ENCODE measurements at places on chromosomes 7 and 10. TPM values are rescaled to one million over a fixed set of nuclear protein-coding genes. Genes with fewer than 3 reads are reported as not detected.

Gene PAPOLB
- not detected for total RNA-seq

Gene IFRD1
- 31.8 TPM for total RNA-seq

Gene CNPY1
- not detected for total RNA-seq

Gene GDF10
- not detected for total RNA-seq

Gene ENKUR
- 0.39 TPM for total RNA-seq

Gene PRTFDC1
- total RNA-seq, result 9.4 TPM

Gene SCRN1
- total RNA-seq, result 68.2 TPM

Gene GARIN1A
- total RNA-seq, result 0.07 TPM

Gene SLC39A12
- not detected for total RNA-seq

Gene SEMA4G
- total RNA-seq, result 0.84 TPM

Gene DNAH11
- total RNA-seq, result 4.6 TPM

Gene SP8
- not detected for total RNA-seq

Gene SAMD9L
- total RNA-seq, result 40.4 TPM

Gene PMS2
- 12.5 TPM for total RNA-seq

Measured in mammary microvascular endothelial cell (primary cell).